ENCODE measurements at places on chromosomes 3 and 15.
A peak's percentile ranks its signal among the peaks of the same experiment; 100 is the strongest.

DNA sequence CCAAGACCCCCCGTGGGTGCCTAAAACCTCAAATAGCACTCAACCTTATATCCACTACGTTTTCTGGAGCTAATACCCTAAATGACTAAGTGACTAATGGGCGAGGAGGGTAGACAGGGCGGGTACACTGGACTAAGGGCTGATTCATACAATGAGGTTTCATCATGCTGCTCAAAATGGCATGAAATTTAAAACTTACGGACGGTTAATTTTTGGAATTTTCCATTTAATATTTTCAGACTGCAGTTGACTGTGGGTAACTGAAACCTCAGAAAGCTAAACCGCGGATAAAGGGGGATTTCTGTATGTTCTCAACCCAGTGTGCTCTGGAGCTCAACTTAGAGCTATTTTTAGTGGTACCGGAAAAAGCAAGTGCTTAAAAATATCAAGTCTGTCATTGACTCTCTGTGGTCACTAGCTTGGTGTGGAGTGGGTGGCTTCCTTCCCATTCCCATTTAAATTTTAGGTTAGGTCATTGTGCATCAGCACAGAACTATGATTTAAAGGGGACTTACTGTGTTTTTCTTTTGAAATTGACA lies 72.9 kb downstream of the LRRC28 start:
- peak; percentile 88 for DNase-seq

DNA sequence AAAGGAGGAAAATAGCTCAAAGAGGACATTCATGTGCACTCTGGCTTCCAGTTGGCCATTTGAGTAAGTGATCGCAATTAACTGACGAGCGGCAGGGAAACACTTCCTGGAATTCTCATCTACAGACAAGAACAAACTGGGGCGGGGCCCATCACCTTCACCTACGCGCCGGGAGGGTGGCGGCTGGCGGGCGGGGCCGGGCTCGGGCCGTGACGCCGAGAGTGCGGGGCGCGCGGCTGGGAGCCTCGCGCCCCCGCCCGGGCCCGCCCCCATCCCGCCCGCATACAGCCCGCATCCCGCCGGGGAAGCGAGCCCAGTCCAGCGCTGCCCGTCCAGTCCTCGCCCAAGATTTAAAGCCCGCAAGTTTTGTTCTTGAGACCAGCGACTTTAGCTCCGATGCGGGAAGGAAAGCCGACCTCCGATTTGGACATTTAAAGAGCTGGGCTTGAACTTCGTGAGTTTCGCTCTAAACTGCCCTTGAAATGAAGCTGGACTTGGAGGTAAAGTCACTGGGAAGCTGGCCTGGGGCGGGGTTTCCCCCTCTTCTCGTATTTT lies at the start of gene B3GNT5:
B3GNT5 (plus strand) TSS at position 281 of the 555 bp plus-strand sequence. CDS start 16,546 bp downstream, outside the sequence.
- no peak for DNase-seq

GRCh38 chr3:185887066-185887465 lies 50.7 kb downstream of the TRA2B start:
- no peak for DNase-seq

GRCh38 chr3:81888914-81889557 lies 127.6 kb upstream of the GBE1 start:
- DNase-seq, result no peak

- no peak for DNase-seq
These were observed 36.4 kb upstream of the PTPRG start for GRCh38 chr3:61524933-61525332.

DNA sequence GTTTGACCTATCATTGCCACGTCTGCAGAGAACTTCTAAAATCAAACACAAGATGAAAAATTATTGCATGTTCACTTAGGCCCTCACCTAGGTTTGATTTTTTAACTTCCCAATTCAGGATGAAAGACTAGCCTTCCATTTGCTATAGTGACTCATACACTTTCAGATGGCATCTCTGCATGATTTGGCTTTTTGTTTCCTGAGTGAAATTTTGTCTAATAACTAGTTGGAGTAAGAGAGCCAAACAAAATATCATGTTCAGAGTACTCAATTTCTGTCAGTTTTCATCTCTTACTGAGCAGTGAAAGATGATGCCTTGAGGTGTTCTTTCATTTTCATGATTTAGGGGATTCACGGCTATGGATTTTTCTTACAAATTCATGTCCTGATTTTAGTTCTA lies 122.9 kb downstream of the NSUN3 start:
- DNase-seq, result no peak

DNA sequence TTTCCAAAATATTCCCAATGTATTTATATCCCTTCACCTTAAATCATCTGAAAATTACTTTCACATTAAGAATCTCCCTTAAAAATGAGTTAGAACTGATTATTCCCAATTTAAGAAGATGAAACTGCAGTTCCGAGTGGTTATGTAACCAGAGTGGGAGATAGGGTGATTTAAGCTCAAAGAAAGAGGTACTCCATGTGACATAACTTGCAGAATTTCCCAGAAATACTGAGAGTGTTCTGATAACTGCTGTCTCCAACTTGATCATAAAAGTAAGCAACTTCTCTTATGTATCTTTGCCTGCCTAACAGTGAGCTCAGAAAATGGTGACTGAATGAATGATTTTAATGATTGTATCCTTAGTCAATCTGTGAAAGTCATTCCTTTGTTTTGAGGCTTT lies 32.3 kb downstream of the ARRDC4 start:
- no peak for DNase-seq

DNA sequence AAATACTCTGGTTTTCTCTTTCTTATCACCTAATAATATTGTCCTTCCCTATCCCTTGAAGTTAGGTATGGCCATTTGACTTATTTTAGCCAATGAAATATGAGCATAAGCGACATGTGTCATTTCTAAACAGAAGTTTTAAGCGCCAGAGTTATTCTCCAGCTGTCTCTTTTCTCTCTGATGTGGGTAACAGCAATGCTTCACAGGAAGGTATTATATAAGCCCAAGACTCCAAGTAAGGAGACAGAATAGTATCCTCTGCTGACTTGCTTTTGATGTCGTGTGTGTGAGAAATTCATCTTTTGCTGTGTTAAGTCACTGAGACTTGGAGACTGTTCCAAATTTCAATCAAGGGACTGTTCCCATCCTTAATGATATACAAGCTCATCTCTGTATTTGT lies 224.6 kb upstream of the NECTIN3 start:
- DNase-seq, result no peak

GRCh38 chr3:30455840-30456239 lies 150.6 kb upstream of the TGFBR2 start:
- no peak for DNase-seq

DNA sequence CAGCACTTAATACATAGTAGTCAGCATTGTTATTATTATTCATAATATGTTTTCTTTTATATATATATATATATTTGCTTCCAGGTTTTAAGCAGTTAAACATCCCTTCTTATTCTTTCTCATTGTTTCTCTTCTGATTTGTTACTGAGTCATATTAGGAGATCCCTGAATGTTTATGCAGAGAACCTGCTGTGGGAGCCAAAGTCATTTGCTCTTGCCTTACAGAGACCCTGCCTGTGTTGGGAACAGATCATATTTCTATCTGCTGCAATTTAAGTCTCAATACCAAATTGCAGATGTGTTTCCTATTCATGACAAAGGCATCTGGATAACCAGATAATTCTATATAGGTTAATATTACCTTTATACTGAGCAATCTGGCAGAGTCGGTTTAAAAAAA lies 323.0 kb upstream of the UMPS start:
- no peak for DNase-seq

DNA sequence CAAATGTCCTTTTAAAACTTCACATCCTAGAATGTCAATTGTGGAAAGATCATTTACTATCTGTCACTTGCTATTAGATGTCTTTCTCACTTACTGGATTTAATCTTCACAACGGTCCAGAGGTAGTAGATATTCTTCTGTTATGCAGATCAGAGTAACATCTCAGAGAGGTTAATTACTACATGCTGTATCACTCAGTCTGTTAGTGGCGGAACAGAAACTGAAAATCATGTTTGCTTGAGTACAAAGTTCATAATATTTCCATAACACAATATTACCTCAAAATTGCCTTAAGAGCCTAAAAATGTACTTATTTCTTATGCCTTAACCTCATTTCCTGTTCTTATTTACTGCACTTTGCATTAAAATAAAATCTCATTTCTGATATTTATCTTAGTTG lies 28.6 kb upstream of the GPR149 start:
- no peak for DNase-seq

GRCh38 chr3:65924762-65925161 lies 114.0 kb downstream of the MAGI1 start:
- DNase-seq, result no peak

GRCh38 chr3:37594873-37595783 lies 266.6 kb upstream of the CTDSPL start:
- DNase-seq, result no peak

DNA sequence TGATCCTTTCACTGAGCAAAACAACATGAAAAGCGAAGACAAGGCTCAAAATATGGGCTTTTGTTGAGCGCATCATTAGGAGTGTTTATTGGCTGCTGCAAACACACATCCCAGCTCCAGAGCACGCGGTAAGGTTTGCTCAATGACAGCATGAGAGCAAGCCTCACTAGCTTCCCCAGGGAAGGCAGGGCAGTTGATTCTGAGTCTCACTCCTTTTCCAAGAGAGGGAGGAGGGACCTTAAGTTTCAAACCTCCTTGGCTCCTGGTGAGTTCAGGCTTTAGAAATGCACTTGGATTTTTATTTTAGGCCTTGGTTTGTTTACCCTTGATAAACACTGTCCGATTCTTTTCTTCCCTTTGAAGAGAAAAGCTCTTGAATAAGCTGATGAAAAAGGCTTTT lies 69.1 kb upstream of the CACNA2D3 start:
- no peak for DNase-seq

DNA sequence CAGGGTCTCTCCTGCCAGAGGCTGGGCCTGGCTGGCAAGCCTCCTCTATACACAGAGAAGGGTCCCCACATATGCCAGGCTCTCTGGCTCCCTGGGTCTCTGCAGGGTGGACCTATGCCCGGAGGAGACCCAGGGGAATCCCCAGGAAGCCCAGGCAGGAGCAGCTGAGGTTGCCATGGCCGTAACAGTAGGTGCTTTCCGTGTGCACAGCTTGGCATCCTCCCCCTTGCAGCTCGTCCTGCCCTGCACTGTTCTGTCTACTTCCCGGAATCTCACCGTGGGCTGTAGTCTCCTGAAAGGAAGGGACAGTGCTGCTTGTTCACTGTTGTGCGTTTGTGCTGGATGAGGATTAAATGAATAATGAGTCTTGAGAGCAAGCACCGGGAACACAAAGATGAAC lies 47.8 kb downstream of the DAPK2 start:
- DNase-seq, result peak; percentile 37

- DNase-seq, result no peak
These were observed 45.4 kb downstream of the GPR156 start for GRCh38 chr3:120239644-120240043.
